ENCODE measurements at places on chromosomes 4 and X.

- no peak for DNase-seq
Measured at GRCh38 chr4:89700766-89701423, 136.1 kb downstream of the SNCA start.

GRCh38 chr4:130336585-130337217 lies 1240.7 kb downstream of the C4orf33 start:
- peak; percentile 6 for DNase-seq

- DNase-seq: peak; percentile 15
Measured at GRCh38 chrX:50779694-50780093, 34.3 kb downstream of the SHROOM4 start.

DNA sequence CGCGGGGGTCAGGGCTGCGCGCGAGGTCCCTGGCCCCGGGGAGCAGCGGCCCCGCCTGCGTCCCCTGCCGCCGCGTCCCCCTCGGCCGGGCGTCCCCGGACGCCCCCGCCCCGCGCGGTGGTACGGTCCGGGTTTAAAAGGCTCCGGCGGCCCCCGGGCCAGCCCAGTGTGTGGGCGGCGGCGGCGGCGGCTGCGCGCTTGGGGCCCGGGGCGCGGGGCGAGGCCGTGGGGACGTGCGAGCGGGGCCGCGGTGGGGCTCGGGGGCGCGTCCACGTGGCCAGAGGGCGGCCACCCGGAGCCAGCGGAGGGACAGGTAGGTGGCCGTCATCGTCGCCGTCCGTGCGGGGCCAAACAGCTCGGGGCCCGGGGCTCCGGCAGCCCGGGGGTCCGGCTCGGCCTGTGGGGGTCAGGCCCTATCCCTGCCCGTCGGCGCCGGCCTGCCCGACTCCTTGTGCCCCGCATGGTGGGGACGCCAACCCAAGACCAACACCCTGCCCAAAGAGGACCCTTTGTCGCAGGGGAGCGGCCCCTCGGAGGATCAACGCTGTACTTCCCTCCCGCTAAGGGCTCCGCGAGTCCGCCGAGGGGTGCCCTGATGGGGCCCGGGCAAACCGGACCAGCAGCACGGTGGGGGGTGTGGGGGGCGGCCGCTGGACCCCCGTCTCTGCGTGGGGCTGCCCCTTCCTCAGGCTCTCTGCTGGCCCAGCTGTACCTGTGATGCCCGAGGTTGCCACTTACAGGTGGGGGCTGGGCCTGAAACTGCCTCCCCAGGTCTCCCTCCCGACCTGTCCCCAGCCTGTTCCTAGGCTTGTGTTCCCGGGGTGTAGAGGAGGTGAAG lies at the start of gene PLXNA3:
PLXNA3 (plus strand) TSS at position 166 of the 838 bp plus-strand sequence. CDS start 1,903 bp downstream, outside the sequence.
- DNase-seq: peak; percentile 57

DNA sequence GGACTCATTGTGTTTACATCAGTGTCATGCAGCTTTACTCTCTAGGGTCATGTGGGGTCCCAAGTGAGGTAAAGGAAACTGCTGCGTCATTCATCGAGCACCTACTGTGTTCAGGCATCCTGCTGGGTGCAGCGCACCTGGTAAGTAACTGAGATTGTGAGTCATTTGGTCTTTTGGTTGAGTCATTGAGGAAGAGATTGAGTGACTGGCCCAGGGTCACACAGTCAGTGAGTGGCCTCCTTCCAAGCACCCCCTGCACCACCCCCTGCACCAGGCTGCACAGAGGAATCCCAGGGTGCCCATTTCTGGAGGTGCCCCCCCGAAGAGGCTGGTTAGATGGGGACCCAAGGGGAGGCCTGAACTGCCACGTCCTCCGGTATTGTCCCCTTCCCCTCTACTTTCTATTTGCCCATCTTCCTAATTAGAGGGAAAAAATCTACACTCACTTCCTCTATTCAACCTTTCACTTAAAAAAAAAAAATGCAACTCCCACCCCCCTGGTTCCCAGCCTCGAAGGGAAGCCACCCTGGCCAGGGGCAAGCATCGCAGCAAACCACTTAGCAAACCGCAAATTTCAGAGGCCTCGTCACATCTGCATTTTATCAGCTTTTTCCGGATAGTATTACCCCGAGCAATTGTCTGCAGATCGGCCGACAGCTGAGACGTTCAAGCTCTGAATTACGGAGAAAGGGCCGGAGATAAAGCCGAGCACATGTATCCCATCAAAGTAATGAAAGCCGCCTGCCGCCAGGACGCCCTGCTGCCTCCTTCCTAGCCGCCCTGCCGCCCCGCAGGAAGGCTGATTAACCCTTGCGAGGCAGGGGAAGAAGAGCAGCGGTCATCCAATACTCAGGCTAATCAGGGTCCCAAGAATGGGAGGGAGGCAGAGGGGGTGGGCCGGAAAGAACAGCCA lies 96.3 kb upstream of the MSX1 start:
- peak; percentile 90 for DNase-seq

Data from fibroblast of skin of right biceps (primary cell).